ENCODE measurements at places on chromosomes 7 and 10. TPM values are rescaled to one million over a fixed set of nuclear protein-coding genes. Genes with fewer than 3 reads are reported as not detected.

DNA sequence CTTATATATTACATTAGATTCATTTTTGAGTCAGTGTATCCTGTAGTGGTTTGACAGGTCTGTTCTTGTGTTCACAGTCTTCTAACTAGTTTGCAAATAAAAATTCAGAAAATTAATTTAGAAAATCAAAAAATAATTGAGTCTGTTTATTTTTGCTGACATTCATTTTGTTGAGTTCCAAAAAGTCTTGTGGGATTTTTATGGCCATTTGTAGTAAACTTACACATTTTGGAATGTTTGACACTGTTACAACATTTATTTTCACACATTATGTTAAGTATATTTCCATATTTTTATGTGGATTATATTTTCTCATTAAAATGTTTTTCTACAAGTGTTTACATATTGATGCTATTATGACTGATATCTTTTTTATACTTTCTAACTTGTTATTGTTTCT lies 16.4 kb downstream of the RABGEF1 start:
- no peak for DNase-seq

GRCh38 chr7:138483531-138483930 lies 23.5 kb downstream of the TRIM24 start:
- no peak for DNase-seq

- DNase-seq = no peak
Observed at GRCh38 chr7:116902867-116903266, 40.5 kb downstream of the CAPZA2 start.

DNA sequence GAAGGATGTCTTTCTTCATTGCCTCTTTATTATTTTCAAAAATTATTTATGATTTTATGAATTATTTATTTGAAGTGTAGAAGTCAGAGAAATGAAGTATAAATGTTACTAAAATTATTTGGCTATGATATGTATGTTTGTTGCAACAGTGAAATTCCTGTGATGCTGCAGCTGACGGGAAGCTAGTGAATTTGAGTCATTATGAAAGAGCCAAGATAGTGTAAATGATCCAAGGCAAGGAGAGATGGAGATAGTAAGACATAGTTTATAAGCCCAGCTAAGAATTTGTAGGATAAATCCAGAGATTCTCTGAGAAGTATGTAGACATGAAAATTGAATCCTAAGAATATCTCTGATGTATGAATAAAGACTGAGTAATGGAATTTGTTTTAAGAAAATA lies 30.8 kb downstream of the CASD1 start:
- no peak for DNase-seq

DNA sequence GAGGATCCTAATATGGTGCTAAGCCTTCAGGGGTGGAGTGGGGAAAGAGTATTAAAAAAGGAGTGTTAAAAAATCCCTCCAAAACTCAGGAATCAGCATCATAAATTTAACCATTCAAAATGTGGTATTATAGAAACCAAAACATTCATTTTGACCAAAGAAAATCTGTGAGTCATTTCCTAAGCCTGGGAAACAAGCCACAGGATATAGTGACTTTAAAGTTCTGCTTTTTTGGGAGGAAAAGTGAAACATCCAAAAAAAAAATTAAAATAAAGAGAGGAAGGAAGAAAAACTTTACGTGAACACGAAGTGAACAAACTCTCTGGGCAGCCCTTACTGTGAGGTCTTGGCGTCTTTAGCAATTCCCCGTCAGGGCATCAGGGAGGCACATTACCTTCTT lies 74.0 kb upstream of the GSDME start:
- no peak for DNase-seq

- no peak for DNase-seq
Observed at GRCh38 chr7:55107946-55108345, 89.1 kb downstream of the EGFR start.

The SP8 gene
- total RNA-seq = not detected

The TUBB8 gene
- not detected for total RNA-seq

GRCh38 chr7:25261545-25262140 lies 33.4 kb upstream of the NPVF start:
- no peak for DNase-seq

DNA sequence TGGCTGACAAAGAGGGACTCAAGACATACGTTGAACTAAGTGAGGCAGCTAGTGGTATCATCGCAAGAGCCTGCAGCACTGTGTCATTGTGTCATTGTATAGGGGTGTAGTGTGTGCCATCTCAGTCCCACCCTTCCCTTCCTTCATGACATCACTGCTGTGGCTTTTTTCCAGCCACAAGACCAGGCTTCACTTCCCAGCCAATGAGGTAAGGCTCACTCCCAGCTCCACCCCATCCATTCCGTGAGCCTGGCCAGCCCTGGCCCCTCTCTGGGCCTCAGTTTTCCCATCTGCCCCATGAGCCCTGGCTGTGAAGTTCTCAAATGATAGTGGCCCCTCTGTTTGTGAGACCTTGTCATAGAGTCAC lies 134.3 kb upstream of the ZMIZ1 start:
- DNase-seq = no peak

- DNase-seq = no peak
Observed at GRCh38 chr7:51847461-51848134, 531.0 kb upstream of the COBL start.

GRCh38 chr7:46949270-46949931 lies 632.5 kb downstream of the TNS3 start:
- DNase-seq = no peak

- no peak for DNase-seq
Observed at GRCh38 chr7:18570890-18571478, 75.4 kb downstream of the HDAC9 start.

- no peak for DNase-seq
Observed at GRCh38 chr7:19619122-19619521, 89.7 kb downstream of the POLR1F start.

The AKR1C4 gene
- not detected for total RNA-seq

GRCh38 chr7:2647594-2648172 lies 15.9 kb downstream of the TTYH3 start:
- no peak for DNase-seq

- no peak for DNase-seq
Observed at GRCh38 chr10:132670546-132671227, 115.3 kb downstream of the NKX6-2 start.

Data from activated T-cell treated with anti-CD3 and anti-CD28 coated beads, Interleukin-2, amount 50 U/mL, for 4 hours (primary cell).